Prostate gland (tissue), 2 donors: ENCODE measurements at places on chromosomes 3 and 15.

GRCh38 chr15:98537516-98538060, 110.8 kb upstream of the IGF1R start:
- DNase-seq: peak; percentile 39
- no peaks in the 10 kb centered on the region for H3K4me1 ChIP-seq
- no peak overlapping the region for H3K4me3 ChIP-seq
- H3K36me3 ChIP-seq: no peaks in the 10 kb centered on the region

- H3K4me3 ChIP-seq: no peak overlapping the region
- no peak overlapping the region for H3K27ac ChIP-seq
- DNase-seq: no peak
- no peaks in the 10 kb centered on the region for H3K36me3 ChIP-seq
- H3K4me1 ChIP-seq: no peaks in the 10 kb centered on the region
Measured at GRCh38 chr3:197296545-197296944, 1.9 kb downstream of the DLG1 start.

DNA sequence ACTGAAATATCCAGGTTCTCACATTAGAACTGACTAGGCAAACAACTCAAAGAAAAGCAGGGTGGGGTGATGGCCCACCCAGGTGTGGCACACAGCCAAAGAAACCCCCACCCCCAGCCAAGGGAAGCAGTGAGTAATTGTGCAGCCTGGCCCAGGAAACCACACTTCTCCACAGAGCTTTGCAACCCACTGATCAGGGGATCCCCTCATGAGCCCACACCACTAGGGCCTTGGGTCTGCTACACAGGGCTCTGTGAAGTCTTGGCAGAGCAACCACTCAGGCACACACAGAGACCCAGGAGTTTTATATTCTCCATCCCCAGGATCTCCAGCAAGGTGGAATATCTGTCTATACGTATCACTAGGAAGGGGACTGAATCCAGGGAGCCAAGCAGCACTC, 22.2 kb upstream of the TRIM42 start:
- no peaks in the 10 kb centered on the region for H3K36me3 ChIP-seq
- DNase-seq: no peak
- H3K4me1 ChIP-seq: no peaks in the 10 kb centered on the region
- H3K27me3 ChIP-seq: no peaks in the 10 kb centered on the region
- H3K4me3 ChIP-seq: no peak overlapping the region
- no peak overlapping the region for H3K27ac ChIP-seq

- no peaks in the 10 kb centered on the region for H3K36me3 ChIP-seq
- no peak overlapping the region for H3K27ac ChIP-seq
- no peaks in the 10 kb centered on the region for H3K4me1 ChIP-seq
- no peak for DNase-seq
- no peak overlapping the region for H3K4me3 ChIP-seq
Measured at GRCh38 chr3:113829576-113830354, 8.8 kb upstream of the GRAMD1C start.

- H3K27ac ChIP-seq: no peak overlapping the region
- no peaks in the 10 kb centered on the region for H3K4me1 ChIP-seq
- H3K36me3 ChIP-seq: no peaks in the 10 kb centered on the region
- DNase-seq: no peak
- no peaks in the 10 kb centered on the region for H3K27me3 ChIP-seq
Measured at GRCh38 chr3:125073390-125073905, 17.7 kb upstream of the HEG1 start.
